Transverse colon (tissue), 4 donors: ENCODE measurements at places on chromosomes 12 and 14. TPM values are rescaled to one million over a fixed set of nuclear protein-coding genes. Genes with fewer than 3 reads are reported as not detected.

ATP2B1 gene
- total RNA-seq, result 61.6 TPM

- no peak for DNase-seq
Measured at GRCh38 chr12:113382206-113382605, 21.5 kb downstream of the SDS start.

GRCh38 chr12:77599782-77600467 lies 230.8 kb upstream of the NAV3 start:
- DNase-seq, result no peak

GRCh38 chr12:69101505-69101904 lies 137.9 kb upstream of the CPSF6 start:
- no peak for DNase-seq

DNA sequence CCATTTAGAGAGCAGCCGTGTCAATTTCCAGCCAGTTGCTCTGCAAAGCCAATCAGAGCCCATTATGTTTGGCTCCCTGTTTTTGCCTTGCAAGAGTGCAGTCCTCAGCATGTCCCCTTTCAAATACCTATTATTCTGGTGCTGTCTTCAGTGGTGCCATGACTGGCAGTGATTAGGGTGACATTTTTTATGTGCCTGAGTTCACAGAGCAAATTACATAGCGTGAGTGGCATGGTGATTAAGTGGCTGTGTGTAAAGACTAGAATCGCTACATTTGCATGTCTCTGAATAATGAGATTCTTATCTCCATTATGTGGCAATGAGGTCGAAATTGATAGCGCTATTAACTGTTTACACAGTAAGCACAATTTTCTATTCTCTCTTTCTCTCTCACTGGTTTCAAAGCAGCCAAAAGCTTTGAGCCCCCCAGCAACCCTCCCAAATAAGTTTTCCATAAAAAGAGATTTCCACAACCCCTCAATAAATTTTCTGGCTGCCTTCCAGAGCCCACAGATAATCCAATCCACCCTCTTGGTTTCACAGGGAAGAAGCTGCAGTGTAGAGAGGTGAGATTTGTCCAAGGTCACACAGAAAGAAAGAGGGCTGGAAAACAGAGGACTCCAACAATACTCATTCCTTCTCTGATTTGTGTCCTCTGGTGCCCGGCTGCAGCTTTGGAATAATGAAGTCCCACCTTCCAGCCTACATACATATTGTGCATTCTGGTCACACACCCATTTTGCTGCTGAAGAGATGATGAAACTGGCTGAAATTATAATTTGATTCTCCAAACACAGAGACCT lies 58.8 kb upstream of the NUDT4 start:
- DNase-seq, result no peak

DNA sequence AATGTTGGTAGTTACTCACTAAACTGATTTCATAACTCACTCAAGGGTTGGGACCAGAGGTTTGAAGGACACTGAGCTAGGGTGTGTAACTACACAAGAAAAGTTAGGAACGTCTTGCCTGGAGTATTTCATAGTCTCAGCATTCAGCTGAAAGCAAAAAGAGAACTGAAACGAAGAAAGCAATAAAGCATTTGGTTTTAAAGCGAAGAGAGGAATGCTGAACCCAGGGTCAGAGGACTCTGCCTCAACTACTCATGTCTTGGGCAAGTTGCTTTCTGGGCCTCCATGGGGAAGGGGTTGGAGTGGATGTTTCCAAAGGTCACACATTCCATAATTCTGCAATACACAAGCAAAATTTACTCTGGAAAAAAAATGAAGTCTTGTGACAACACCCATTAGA lies 1.4 kb downstream of the GNS start:
- DNase-seq, result no peak

- DNase-seq, result no peak
Measured at GRCh38 chr12:41418586-41418985, 230.5 kb downstream of the PDZRN4 start.

- DNase-seq, result no peak
Measured at GRCh38 chr12:67415473-67415872, 146.3 kb downstream of the CAND1 start.

RHEBL1 gene
- not detected for total RNA-seq

DNA sequence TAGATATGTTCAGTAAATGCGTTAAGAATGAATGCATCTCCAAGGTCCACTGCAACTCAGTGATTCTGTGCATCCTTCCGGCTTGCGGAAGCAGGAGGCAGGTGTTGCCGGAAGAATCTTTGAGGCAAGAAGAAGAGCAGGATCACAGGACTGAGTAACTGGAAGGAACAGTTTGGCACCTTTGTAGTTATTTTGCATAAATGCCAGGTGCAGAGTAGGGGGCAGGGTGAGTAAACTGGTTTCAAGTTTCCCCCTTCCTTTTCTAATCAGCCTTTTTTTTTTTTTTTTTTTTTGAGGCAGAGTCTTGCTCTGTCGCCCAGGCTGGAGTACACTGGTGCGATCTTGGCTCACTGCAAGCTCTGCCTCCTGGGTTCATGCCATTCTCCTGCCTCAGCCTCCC lies 22.3 kb downstream of the DYRK4 start:
- no peak for DNase-seq

DNA sequence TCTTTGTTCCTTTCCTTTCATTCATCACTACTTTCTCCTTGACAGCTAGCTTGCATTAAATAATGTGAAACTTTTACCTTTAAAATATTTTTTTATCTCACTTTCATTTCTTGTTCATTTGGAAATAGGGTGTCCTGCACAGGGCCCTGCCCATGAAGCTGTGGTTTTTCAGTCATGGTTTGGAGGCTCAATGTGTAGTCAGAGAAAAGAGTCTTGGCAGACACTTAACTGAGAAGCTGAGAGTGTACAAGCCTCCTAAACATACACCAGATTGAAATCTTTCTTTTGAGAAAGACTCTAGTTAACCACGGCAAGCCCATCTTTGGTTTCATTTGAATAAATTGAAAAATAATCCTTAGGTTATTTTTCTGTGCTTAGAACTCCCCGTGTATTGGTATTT lies 74.2 kb downstream of the KICS2 start:
- DNase-seq, result no peak

FOXN4 gene
- not detected for total RNA-seq

FAM177A1 gene
- total RNA-seq, result 85.3 TPM

DNA sequence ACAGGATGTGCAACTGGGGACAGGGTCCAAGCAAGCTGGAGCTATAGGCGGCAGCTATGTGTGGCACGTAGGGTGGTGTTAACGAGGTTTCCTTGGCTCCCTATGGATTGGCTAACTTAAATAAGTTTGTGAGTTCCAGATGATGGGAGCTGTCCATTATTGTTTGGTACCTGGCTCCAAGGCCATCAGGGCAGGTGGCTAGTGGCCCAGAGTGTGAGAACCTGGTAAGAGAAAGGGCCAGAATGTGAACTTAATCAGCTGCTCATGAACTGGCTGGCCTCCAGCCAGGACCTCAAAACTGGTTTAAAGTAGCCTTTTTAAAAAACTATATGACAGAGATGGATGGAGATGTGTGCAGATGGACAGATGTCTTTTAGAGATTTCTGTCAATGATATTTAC lies 1.5 kb upstream of the BDKRB2 start:
- DNase-seq, result no peak

OAS2 gene
- 2.0 TPM for total RNA-seq

GALNT6 gene
- 17.5 TPM for total RNA-seq

NFE2 gene
- not detected for total RNA-seq

GRCh38 chr12:93549174-93549573 lies 23.3 kb upstream of the SOCS2 start:
- DNase-seq, result no peak

DNA sequence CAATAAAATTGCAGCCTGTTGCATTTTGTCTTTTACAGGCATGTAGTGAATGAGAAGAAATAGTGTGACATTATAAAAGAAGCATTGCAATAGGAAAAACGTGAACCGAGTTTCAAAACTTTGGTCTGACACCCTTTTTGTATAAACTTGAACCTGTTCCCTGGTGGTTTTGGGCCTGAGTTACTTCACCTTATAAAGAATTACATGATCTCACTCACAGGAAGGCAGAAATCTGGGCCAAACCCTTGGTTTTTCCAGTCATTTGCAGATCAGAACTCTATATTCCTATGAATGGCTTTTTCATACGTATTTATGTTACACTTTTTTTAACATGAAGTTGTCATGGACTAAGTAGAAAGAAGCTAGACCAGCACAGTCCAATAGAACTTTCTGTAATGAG lies 138.5 kb upstream of the FLRT2 start:
- no peak for DNase-seq

DNA sequence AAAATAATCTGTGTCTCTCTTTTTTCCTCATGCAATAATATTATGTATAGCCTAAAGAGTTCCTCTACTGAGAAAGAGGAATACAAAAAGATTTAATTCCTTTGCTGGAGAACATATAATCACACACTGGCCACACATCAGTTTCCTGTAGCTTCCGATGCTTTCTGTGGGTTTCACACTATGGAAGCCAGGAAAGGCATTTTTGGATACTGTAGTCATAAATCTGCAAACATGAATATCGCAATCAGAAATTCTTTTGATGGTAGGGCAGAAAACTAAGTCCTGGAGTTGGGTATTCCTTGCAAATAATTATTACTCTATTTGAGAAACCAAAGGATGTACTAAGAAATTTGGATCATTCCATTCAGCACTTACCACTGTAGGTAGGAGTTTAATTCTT lies 260.0 kb downstream of the ACSS3 start:
- DNase-seq, result no peak
